ENCODE measurements at places on chromosomes 2 and 18.

DNA sequence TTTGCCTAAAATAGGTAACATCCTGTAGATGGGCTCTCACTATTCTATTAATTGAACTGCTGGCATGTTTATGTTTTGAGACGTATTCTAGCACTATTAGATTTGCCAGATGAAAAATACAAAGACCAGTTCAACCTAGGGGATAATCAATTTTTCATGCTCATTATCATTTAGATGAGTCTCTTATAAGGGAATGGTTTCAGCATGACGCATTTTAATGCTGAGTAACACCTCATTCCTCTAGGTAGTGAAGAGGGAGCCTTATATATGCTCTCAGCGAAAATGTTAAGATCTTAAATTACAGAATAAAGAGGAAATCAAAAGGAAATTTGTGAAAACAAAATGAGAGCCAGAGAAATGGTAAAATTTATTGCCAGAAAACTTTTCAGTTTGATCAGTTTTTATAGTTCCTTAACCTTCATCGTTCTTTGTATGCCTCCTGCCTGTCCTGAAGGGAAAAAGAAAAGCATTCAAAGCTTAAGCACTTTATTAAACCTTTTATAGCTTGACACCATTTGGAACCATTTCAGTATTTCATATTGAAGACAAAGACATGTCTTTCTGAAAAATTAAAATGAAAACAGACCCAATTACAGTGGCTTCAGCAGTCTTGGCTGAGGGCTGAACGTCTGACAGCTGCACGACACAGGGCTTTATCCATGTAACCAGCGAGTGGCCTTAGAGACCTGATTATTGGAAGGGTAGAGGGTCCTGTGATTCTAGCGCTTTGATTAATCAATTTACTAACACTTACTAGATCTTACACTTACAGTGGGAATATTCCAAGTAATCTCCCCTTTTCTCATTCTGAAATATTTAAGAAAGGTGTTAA is 112.8 kb downstream of the ADCYAP1 start:
- DNase-seq, result no peak

GRCh38 chr2:50623244-50623643 is 408.7 kb downstream of the NRXN1 start:
- no peak for DNase-seq

DNA sequence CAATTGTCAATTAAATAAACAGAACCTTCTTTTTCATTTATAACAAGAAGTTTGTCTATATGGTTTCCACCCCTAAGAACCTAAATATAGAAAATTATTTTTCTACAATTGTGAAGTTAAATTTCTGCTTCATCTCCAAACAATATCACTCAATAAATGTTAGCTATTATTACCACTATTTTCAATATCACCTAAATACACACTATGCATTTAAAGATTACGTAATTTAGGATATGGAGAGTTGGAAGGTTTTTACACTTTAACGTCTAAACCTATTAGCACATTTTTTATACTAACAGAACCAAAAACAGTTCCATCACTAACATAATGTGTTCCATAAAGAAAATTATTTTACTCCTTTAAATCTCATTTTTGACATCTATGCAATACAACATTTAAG is 48.0 kb downstream of the ROCK2 start:
- no peak for DNase-seq

GRCh38 chr18:62327977-62328376 is 2.9 kb downstream of the TNFRSF11A start:
- DNase-seq, result no peak

DNA sequence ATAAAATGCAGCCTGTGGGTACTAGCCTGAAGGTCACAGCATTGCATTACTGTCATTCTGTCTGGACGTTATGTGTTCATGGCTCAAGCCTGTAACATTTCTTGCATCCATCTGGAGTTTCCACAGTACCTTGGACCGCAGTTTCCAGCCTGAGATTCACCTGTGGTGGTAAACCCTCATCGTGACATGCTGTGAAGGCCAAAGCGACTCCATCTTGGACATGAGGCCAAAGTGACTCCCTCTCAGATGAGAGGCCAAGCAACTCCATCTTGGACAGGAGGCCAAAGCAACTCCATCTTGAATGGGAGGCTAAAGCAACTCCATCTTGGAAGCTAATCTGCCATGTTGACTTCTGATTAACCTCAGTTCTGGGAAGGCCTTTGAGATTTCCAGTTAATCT is 257.7 kb upstream of the MYT1L start:
- no peak for DNase-seq

DNA sequence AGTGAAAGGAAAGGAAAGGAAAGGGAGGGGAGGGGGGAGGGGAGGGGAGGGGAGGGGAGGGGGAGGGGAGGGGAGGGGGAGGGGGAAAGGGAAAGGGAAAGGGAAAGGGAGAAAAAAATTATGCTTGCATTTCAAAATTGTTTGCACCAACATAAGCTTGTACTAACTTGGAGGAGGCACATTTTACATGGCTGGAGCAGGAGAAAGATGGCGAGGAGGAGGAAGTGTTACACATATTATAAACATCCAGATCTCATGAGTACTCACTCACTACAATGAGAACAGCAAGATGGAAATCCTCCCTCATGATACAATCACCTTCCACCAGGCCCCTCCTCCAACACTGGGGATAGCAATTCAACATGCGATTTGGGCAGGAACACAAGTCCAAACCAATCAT is 660.2 kb upstream of the CDH2 start:
- DNase-seq, result no peak

- no peak for DNase-seq
Measured at GRCh38 chr2:238859636-238860347, 11.9 kb downstream of the TWIST2 start.

DNA sequence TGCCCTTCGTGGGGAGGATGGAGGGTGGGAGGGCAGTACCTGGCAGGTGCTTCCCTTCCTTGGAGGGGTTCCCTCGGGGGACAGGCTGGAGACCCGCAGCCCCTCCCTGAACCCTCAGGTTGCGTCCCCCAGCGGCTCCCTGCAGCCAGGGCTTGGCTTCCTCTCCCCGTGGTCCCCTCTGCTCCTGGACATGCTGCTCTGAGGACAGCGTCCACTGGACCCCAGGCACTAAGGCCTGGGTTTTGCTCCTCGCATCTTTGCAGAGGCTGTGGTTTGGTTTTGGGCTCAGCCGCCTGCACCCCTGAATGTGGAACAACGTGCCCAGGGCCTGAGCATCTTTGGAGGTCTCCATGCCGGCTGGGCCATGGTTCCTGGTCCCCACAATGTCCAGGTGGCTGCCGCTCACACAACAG is 133.5 kb downstream of the PTGR3 start:
- no peak for DNase-seq

- no peak for DNase-seq
Measured at GRCh38 chr2:15134957-15135356, 426.2 kb downstream of the NBAS start.

- DNase-seq, result no peak
Measured at GRCh38 chr2:174067815-174068214, 102.6 kb upstream of the SP3 start.

DNA sequence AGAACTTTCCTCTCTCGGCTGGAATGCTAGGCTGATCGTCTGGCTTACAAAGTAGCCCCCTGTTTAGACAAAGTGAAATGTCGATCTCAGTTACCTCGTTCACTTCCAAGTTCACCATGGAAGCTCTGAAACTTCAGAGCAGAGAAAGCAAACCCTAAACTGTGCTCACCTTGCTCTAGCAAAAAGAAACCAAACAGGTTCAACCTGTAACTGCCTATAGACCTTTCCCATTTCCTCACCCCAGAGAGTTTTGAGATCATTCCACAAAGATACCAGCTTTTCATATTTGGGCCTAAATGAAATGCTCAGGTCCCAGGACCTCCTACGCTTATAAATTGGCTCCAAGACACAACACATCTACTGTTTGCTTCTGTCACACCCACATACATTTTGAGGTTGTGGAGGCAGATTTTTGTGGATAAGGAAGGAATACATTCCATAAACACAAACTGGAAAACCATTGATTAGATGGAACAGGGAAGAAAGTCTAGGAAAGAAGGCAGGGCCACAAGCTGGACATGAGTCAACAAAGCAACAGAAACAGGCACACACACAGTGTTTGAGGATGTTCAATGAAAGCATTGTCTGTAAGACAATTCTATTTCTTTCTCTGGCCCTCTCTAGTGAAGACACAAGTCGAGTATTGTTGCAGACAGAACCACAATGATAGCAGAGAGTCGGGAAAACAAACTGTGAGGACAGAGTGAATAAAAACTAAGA is 52.8 kb upstream of the TGIF1 start:
- no peak for DNase-seq

All from AG04450 (cell line).